Activated T-helper 1 cell treated with anti-CD3 and anti-CD28 coated beads, Interleukin-2, amount 50 U/mL, for 16 hours (primary cell): ENCODE measurements at places on chromosomes 13 and 19.

- DNase-seq: no peak
Observed at GRCh38 chr13:60754211-60755090, 357.4 kb downstream of the TDRD3 start.

GRCh38 chr19:1538978-1539377, 15.1 kb downstream of the PLK5 start:
- DNase-seq: no peak

DNA sequence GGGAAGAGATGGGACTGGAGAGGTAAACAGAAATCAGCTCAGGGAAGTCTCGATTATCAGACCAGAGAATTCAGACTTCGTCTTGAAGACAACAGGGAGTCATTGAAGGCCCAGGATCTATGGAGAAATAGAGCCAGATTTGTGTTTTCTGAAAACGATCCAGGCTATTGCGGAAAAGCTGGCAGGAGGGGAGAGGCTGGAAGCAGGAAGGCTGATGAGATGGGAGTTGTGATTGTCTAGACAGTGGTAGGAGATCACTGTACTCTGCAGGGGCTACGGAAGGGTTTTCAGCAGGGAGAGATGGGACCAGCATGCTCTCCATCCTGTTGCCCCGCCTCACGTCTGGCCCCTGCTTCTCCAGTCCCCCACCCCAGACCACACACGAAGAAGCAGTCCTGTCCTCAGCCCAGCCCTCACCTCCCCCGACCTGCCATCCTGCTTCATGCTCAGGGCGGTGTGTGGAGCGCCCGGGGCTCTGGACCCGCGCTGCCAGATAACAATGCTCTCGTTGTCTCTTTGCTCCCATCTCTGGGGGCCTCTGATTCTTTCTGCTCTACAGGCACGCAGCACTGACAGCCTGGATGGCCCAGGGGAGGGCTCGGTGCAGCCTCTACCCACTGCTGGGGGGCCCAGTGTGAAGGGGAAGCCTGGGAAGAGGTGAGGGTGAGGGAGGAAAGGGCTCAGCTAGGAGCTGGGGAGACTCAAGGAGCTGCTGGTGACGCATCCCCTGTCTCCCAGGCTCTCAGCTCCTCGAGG, 1.9 kb downstream of the ARHGAP33 start:
- no peak for DNase-seq

DNA sequence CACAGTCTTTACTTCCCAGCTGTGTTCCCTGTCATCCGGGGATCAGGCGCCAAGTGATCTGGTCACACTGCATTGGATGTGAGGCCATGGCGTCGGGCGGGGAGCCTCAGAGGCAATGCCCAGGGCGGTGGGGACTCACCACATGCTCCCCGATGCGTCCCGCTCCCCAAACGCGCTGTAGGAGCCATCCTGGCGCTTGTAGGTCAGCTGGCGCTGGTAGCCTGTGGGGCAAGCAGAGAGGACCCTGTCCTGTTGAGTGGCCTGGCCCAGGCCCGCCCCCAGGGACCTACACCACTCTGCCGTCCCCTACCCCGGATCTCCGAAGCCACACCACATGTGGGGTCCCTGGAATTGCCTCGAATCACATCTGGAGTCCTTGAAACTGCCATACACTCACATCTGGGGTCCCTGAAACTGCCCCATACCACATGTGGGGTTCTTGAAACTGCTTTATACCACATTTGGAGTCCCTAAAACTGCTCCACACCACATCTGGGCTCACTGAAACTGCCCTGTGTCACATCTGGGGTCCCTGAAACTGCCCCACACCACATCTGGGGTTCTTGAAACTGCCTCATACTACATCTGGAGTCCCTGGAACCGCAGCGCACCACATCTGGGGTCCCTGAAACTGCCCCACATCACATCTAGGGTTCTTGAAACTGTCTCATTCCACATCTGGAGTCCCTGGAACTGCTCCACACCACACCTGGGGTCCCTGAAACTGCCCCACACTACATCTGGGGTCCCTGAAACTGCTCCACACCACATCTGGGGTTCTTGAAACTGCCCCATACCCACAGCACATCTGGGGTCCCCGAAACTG, 33.2 kb downstream of the F2RL3 start:
- DNase-seq: no peak

- DNase-seq: no peak
Observed at GRCh38 chr13:53276265-53276664, 247.7 kb downstream of the OLFM4 start.

GRCh38 chr19:33226550-33227241, 1.0 kb upstream of the SLC7A10 start:
- no peak for DNase-seq

- DNase-seq: no peak
Observed at GRCh38 chr19:42193706-42194105, 23.8 kb downstream of the DEDD2 start.

DNA sequence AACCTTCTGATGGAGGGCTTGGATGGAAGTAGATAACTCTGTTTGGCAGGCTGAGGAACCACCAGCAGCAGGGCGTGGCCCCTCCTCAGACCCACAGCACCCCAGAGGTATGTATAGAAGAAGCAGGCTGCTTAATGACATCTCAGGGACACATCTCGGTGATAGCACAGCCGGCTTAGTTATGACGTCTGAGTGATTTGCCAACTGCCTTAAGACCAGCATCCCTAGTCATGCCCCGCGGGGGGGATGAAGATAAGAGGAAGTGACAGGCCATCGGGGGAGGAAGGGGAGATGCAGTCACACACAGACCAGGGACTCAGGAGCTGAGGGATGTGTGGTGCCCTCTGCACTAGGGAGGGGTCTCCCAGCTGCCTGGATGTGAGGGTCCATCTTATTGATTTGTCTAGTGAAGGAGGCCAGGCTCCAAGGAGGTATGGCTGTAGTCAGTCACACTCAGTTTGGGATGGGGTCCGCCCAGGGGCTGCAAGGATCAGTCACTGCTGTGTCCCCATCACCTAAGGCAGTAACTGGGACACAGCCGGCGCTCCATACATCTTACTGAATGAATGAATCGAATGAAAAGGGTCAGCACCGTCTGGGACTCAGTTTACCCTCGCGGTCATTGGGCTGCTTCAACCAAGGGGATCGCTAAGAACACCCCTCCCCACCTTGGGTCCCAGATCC, 19.2 kb upstream of the ERCC1 start:
- no peak for DNase-seq
